ENCODE measurements at places on chromosomes 6 and 20.

GRCh38 chr6:167276772-167277533, 14.2 kb upstream of the UNC93A start:
- DNase-seq: no peak

DNA sequence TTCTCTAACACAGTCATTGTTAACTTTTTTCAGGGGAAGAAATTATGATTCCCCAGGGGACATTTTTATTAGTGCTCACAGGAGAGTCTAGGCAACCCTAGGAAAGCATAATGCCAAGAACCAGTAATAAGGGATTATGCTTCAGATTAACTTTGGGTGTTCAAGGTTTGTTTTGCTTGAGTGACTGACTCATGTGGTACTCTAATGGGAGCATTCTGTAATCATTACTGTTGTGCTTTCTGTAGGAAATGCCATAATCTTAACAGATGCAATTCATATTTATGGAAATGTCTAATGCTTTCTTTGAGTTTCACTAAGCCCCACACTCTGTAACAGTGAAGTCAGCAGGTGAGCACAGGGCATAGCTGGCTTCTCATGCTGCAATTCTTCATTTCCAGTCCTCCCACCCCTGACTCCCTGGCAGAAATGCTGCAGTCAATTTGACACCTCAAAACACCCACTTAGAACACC, 263.4 kb upstream of the MAN1A1 start:
- no peak for DNase-seq

DNA sequence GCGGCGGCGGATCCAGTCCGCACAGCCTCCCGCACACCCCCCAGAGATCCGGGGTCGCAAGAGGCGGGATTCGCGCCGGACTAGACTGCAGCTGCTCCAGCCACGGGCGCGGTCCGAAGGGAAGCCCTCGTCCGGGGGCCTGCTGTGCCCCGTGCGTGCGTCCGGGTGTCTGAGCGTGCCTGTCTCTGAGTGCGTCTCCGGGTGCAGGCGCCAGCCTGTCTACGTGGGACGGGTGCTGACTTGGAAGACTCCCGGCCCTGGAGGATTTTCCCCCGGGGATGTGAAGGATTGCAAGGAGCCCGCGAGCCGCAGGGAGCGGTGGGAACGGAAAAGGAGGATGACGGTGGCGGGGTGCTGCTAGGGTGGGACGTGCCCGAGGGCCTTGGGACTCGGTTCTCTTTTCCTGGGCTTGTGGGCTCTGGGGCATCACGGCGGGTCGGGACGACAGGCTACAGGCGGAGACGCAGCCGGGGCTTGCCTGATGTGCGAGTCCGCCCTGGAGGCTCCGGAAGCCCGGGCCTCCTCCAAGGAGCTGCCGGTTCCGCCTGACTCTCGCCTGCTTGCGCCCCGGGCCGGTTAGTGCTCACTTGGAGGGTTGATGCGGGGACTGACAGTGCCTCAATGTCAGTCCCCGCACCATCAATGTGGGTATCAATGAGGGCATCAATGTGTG, 5.7 kb downstream of the MAFB start:
- no peak for DNase-seq

- peak; percentile 75 for DNase-seq
Observed at GRCh38 chr6:153511896-153512496, 380.9 kb upstream of the RGS17 start.

GRCh38 chr6:26257272-26257671, 107.7 kb upstream of the BTN3A2 start:
- DNase-seq: no peak

- DNase-seq: no peak
Observed at GRCh38 chr6:113104541-113104940, 752.6 kb upstream of the MARCKS start.

GRCh38 chr6:53240761-53241160, 92.1 kb upstream of the GCM1 start:
- DNase-seq: peak; percentile 39
